Caki2 (cell line): ENCODE measurements at places on chromosomes 5 and 9. TPM values are rescaled to one million over a fixed set of nuclear protein-coding genes. Genes with fewer than 3 reads are reported as not detected.

The LNPEP gene
- total RNA-seq, result 12.9 and 41.0 TPM in 2 replicates

DNA sequence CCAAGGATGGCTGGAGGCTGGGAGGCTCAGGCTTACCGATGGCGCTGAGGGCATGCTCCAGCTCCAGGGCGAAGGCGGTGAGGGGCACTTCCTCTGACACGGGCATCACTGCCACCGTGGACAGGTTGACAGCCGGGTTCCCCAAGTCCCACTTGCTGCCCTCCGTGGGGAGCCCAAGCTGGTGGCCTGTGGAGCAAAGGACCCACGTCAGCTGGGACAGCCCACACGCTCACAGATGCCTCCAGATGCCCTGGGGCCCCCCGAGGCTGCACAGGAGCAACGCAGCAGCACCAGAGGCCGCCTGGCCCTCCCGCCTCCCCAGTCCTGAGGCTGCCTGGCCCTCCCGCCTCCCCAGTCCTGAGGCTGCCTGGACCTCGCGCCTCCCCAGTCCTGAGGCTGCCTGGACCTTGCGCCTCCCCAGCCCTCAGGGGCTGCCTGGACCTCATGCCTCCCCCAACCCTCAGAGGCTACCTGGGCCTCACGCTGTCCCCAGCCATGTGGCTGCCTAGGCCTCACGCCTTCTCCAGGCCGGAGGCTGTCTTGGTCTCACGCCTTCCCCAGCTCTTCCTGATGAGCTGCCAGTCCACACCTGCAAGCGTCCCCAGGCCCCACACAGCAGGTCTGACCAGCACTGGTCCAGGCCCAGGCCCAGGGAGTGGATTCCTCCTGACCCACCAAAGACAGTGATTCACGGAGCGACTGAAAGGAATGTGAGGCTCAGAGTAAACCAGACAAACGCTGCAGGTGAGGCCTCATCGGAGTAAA is 25.6 kb upstream of the NSMF start:
- no peak for DNase-seq

The LHFPL2 gene
- total RNA-seq, result 49.9 and 62.5 TPM in 2 replicates

GRCh38 chr9:131554843-131555351 is 9.6 kb downstream of the PRRT1B start:
- DNase-seq, result no peak

DNA sequence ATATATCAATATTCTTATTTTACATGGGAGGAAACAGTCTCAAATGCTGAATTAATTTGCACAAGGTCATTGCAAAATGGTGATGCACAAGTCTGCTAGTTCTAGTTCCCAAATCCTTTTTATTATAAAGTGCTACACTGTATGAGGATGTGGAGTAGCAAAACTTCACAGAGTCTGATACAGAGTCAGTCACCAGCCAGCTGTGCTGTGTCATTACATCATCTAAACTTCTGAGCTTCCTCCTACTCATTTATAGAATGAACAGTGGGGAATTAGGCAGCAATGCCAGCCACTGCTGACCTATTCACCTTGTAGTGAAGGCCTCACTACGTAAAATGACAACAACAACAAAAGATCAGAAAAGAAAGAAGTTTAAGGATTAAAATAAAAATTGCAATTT is 357.8 kb downstream of the TMEM167A start:
- no peak for DNase-seq

The SPATA6L gene
- total RNA-seq, result 0.20 and 4.4 TPM in 2 replicates

- DNase-seq, result no peak
Measured at GRCh38 chr5:113201715-113202114, 225.1 kb downstream of the DCP2 start.

DNA sequence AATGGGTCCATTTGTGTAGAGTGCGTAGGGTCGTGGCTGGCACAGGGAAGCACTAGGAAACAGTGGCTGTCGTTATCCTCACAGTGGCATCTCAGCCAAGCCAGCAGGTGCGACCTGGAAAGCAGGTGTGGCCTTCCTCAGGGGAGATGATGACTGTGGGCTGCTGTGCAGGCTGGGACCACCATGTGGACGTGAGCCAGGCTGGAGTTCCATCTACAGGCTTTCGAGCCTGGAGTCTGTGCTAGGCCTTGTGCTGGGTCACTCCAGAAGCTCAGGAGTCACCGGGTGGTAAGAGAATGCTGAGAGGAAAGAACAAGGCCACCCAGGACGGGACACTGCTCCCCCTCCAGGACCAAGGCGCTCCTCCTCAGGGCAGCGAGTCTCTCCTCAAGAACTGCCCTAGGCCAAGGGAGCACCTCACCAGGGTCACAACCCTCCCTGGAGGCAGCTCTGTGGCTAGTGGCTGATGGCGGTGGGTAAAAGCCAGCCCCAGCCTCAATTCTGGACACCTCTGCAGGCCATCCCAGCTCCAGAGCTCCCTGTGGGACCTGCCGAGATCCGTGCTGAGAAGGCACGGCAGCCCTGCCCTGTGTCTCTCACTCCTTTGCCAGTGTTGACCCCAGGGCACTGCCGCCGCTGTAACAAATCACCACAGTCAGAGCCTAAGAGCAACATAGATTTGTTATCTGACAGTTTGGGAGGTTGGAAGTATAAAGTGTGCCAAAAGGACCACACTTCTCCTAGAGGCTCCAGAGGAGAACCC is 36.0 kb downstream of the WHRN start:
- no peak for DNase-seq

DNA sequence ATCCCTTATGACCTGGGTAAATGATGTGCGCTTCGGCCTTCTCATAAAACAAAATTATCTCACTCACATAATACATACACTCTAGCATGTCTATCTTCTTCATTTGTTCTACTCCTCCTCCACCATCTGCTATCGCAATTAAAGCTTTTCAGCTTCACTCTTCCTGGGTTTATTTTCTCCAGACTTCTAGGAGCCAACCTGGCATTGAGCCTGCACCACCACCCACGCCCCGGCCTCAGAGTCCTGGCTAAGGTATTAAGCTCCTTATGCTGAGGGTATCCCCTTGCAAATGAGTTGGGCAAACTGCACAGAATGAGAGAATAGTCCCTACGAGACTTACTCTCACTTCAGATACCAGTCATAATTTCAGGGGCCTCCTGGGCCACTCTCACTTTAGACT is 236.1 kb upstream of the CDH12 start:
- no peak for DNase-seq

DNA sequence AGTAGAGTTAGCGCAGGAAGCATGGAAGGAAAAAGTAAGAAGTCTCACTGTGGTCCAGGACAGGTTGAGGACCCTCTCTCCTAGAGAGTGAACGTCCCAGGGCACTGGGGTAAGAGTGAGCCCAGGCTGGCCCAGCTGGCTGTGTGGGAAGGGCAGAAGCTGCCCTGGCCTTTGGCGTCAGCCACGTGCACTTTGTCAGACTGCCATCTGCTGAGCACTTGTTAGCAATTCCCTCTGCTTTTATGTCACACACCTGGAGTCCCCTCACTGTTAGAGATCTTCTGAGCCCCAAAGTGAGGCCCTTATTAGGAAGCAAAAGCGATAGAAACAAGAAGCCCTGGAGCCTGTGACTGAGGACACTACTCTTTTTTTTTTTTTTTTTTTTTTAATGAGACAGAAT is 79.1 kb downstream of the UGCG start:
- DNase-seq, result no peak
